Activated CD4-positive, alpha-beta T cell treated with anti-CD3 and anti-CD28 coated beads, Interleukin-2, amount 50 U/mL, for 16 hours (primary cell): ENCODE measurements at places on chromosomes 16 and 17.

- DNase-seq = no peak
Measured at GRCh38 chr16:4871071-4871470, 23.8 kb downstream of the UBN1 start.

- DNase-seq = no peak
Measured at GRCh38 chr17:549177-550040, 165.2 kb downstream of the VPS53 start.

DNA sequence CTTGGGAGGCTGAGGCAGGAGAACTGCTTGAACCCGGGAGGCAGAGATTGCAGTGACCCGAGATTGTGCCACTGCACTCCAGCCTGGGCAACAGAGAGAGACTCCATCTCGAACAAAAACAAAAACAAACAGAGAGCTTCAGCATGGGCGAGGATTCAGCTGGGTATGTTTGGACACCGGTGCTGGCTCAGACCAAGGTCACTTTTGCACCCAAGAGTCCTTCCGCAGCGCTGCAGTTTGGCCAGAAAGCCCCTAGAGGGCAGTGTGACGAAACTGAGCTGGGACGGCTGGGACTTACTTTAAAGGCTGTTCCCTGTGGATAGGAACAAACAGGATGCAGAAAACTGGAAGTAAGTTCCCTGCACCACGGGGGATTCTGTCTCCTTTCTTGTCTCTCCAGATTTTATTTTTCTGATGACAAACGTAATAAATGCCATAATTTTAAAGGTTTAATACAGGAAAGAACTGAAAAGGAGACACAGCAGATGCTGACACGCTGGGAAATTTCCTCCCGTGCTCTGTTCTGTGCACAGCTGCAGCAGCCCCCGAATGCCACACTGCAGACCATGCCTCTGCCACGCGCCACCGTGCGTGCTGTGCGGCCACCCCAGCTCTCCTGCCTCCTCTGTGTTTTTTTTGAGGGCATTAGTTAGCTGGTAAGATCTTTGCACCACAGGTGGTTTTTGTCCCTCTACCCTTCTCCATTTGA lies 25.2 kb upstream of the USP36 start:
- DNase-seq = peak; percentile 64

DNA sequence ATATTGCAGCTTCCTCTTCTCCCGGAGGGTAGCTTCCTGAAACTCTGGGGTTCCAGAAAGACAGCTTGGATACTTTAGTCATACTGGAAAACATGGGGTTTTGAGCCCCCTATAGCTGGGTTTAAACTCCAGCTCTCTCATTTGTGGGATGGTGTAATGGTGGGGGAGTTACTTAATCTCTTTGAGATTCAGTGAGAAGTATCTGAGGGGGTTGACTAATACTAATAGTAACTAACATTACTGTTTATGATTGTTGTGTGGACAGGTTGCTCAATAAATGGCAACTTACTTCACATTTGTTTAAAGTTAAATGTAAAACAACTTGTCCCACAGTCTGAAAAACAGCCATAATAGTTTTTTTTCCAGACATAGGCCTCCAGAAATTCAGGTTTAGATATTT lies 5.1 kb upstream of the SUZ12 start:
- no peak for DNase-seq

- DNase-seq = no peak
Measured at GRCh38 chr16:78415669-78416068, 316.2 kb downstream of the WWOX start.
